ENCODE measurements at places on chromosomes 4 and X.

- no peak for DNase-seq
- no peak overlapping the region for H3K4me3 ChIP-seq
- no peaks in the 10 kb centered on the region for H3K4me1 ChIP-seq
- H3K27ac ChIP-seq: no peak overlapping the region
These were observed 99.0 kb upstream of the SHOX start for GRCh38 chrX:531611-531936.

DNA sequence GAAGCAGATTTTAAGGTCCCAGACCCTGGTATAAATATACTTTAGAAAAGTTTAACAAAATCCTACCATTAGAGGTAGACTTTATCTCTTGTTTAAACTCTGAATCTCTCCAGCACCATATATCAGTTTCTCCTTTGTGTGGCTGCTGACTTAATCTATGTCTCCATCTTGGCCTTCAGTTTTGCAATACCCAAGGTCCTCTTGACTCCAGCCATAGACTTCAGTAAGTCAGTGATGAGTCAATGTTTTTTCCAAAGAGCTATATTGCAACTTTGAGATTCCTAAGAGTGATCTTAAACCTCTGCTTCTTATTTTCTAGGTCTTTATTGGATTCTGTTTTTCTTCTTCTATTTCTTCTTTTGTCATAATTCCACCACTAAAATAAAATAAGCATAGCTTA lies 50.8 kb upstream of the ADGRL3 start:
- no peaks in the 10 kb centered on the region for H3K36me3 ChIP-seq
- no peaks in the 10 kb centered on the region for H3K4me1 ChIP-seq
- no peak for DNase-seq
- no peak overlapping the region for H3K27ac ChIP-seq

GRCh38 chr4:53315300-53315699 lies 50.6 kb downstream of the SCFD2 start:
- no peaks in the 10 kb centered on the region for H3K36me3 ChIP-seq
- no peak overlapping the region for H3K4me3 ChIP-seq
- H3K4me1 ChIP-seq: no peaks in the 10 kb centered on the region

DNA sequence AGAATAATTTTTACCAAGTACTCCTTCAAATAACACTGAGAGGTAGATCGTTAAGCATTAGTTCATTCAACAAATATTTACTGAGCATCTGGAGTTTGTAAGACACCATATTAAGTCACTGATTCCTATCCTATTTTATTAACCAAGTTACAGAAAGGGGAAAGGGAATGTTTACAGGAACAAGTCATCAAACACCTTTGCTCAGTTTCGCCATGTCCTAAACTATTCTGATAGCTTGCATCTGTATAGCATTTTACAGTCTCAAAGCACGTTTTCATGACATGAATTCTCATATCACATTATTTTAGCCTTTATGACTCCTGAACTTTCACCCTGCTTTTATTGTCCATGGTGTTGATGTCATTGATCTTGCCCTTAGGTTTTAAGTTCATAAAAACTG lies 89.2 kb downstream of the AREG start:
- H3K4me3 ChIP-seq: no peak overlapping the region
- no peaks in the 10 kb centered on the region for H3K27me3 ChIP-seq
- no peaks in the 10 kb centered on the region for H3K4me1 ChIP-seq
- H3K27ac ChIP-seq: no peak overlapping the region
- no peaks in the 10 kb centered on the region for H3K36me3 ChIP-seq

DNA sequence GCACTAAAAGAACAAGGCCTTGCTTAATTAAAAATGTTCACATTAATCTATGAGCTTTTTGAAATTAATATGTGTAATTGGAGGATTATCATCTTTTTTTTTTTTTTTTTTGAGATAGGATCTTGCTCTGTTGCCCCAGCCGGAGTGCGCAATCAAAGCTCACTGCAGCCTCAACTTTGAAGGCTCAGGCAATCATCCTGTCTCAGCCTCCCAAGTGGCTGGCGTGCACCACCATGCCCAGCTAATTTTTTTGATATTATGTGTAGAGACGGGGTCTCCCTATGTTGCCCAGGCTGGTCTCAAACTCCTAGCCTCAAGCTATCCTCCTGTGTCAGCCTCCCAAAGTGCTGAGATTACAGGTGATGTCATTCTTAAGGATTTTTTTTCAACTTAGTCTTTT lies 20.0 kb downstream of the PRPS1 start:
- H3K27ac ChIP-seq: no peak overlapping the region
- no peak overlapping the region for H3K4me3 ChIP-seq
- no peak for DNase-seq
- H3K4me1 ChIP-seq: no peaks in the 10 kb centered on the region

GRCh38 chrX:108163333-108164082 lies 71.9 kb downstream of the ATG4A start:
- DNase-seq: no peak
- no peaks in the 10 kb centered on the region for H3K4me1 ChIP-seq
- no peak overlapping the region for H3K27ac ChIP-seq
- no peaks in the 10 kb centered on the region for H3K36me3 ChIP-seq
- no peaks in the 10 kb centered on the region for H3K27me3 ChIP-seq
